ENCODE measurements at places on chromosomes 1 and 21.

- no peak for DNase-seq
- H3K4me1 ChIP-seq = no peaks in the 10 kb centered on the region
- H3K36me3 ChIP-seq = no peaks in the 10 kb centered on the region
These were observed 104.5 kb upstream of the AJAP1 start for GRCh38 chr1:4549930-4550329.

DNA sequence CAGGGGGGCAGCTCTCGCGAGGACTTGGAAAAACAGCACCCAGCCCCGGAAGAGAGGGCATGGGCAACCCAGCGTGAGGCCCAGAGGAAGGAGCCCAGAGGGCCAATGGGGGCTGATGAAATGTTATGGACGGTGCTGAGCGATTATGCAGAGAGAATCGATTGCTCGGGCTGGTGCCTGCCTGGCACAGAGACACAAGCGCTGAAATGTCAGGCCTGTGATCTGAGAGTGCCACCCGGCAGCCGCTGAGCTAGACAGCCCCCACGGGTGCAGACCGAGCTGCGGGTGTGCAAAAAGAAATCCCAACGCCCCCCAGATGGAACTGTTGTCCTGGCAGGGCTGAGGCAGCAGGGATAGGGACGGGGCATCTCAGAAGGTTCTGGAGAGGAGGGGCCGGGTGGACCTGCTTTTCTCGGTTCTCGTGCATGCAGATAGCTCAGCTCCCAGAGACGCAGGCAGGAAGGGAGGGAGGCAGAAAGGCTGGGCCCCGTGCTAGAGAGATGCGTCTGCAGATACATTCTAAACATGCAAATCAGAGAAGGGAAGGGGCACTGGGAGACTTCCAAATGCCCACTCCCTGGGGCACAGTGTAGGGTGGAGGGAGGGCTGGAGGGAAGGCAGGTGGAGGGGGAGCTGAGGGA is 41.5 kb downstream of the TAS1R2 start:
- no peak overlapping the region for H3K27ac ChIP-seq
- no peak for DNase-seq
- no peak overlapping the region for H3K4me3 ChIP-seq
- H3K4me1 ChIP-seq = no peaks in the 10 kb centered on the region

DNA sequence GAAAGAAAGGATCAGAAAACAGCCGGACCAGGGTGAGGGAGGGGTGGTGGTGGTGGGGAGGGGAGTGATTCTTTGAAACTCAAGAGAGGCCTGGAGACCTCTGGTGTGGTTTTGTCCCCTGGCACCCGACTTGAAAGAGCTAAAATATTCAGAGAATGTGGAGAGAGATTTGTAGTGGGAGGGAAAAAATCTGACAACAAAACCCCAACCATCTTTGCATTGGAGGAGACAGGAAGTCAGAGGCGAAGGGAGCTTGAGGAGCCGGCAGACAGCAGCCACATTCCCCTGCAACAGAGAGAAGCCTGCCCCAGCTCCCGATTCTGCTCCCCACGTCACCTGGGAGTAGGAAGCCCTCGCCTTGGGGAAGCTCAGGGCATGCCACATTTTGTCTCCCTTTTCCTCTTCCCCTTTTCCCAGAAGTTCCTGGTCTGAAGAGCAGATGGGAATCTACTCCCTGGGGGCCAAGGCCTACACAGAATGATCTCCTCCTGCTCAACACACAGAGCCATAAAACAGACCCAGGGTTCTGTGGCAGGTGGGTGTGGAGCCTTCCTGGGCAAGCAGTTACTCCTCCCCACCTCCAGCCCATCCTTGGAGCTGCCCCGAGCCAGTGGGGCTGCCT is 84.9 kb downstream of the ITPKB start:
- H3K27ac ChIP-seq = no peak overlapping the region
- H3K27me3 ChIP-seq = no peaks in the 10 kb centered on the region
- no peaks in the 10 kb centered on the region for H3K36me3 ChIP-seq
- DNase-seq = no peak
- H3K4me1 ChIP-seq = no peaks in the 10 kb centered on the region

DNA sequence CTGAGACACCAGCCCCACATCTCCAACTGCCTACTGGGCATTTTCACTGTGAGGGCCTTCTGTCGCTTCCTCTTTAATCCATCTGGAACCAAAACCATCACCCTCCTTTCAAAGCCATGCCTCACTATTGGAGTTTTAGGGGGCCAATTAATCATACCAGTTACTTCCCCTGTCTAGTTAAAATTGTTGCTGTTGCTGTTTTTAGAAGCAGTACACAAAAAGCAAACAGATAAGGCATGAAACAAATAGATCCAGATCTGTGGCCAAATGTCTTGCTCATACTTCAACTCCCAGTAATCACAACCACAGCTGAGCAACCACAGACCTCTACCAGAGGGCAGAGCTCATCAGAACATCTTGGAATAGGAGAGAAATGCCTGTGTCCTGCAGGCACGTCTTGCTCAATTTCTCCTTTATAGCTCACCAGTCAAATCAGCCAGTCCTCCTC is 133.8 kb upstream of the C1orf105 start:
- H3K36me3 ChIP-seq = no peaks in the 10 kb centered on the region
- H3K4me3 ChIP-seq = no peak overlapping the region
- DNase-seq = peak; percentile 38
- H3K4me1 ChIP-seq = no peaks in the 10 kb centered on the region

DNA sequence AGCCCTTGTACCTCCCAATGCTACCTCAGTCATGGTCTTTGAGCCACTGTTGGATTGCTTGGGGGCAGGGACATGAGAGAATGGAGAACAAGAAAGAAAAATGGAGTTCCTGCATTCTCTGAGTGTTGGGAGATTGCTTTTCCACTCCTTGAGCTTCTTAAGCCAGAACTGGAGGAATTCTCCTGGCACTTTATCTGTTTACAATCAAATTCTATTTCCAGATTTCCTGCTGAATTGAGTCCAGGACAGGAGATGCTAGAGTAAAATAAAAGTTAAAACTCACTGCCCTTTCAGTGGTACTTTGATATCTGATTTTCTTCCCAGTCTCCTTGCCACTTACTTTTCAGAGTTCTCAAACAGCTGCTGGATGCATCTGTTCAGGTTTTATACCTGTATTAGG is 24.4 kb upstream of the DEPDC1 start:
- H3K36me3 ChIP-seq = no peaks in the 10 kb centered on the region
- no peak for DNase-seq
- no peak overlapping the region for H3K4me3 ChIP-seq
- H3K4me1 ChIP-seq = no peaks in the 10 kb centered on the region

DNA sequence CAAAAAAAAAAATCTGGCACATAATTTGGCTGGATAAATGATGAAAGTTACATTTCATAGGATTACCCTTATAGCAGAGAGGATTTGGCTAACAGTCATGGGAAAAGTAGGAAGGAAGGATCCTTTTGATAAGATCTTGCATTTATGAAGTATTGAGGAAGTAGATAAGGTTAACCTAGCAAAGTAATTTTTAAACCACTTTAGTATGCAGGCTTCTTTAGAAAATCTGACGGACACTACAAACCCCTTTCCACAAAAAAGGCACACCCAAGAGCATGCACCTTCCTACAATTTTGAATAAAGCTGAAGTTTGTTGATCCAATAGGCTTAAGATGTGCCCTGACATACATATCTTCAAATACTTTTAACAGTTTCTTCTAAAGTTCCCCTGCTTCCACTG is 275.2 kb downstream of the GRIK1 start:
- no peak for DNase-seq
- H3K27ac ChIP-seq = no peak overlapping the region
- no peaks in the 10 kb centered on the region for H3K27me3 ChIP-seq
- H3K4me1 ChIP-seq = no peaks in the 10 kb centered on the region
- no peaks in the 10 kb centered on the region for H3K36me3 ChIP-seq

- H3K4me3 ChIP-seq = no peak overlapping the region
- DNase-seq = no peak
- no peak overlapping the region for H3K27ac ChIP-seq
These were observed 15.4 kb upstream of the MEF2D start for GRCh38 chr1:156515956-156516355.

GRCh38 chr1:14111121-14111520 is 411.1 kb downstream of the PRDM2 start:
- no peaks in the 10 kb centered on the region for H3K27me3 ChIP-seq
- no peak overlapping the region for H3K4me3 ChIP-seq
- no peak overlapping the region for H3K27ac ChIP-seq
- H3K36me3 ChIP-seq = no peaks in the 10 kb centered on the region

DNA sequence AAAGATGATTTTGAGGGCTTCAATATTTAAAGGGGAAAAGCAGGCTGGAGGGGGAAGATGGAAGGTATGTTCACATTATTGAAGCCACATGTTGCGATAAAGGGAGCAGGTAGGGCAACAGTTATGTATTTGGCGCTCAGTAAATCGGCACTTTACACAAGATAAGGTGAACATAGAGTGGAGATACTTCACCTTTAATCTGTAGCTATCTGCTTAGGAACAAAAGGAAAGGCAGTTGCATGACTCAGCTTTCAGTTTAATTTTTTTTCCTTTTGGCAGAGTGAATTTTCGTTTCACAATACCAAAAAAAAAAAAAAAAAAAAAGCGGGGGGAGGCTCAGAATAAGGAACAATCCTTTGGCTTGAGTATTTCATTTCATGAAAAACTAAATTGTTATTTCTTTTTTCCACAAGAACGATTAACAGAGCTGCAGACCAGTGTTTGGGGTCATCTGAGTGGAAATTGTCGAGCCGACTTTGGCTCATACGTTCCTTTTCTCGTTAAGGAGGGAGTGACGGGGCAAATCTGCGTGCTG is 1.1 kb upstream of the COQ8A start:
- H3K36me3 ChIP-seq = no peaks in the 10 kb centered on the region
- DNase-seq = no peak
- H3K4me3 ChIP-seq = peak overlapping the region; percentile 94

- no peak for DNase-seq
- H3K4me1 ChIP-seq = no peaks in the 10 kb centered on the region
- H3K4me3 ChIP-seq = no peak overlapping the region
- H3K36me3 ChIP-seq = no peaks in the 10 kb centered on the region
- H3K27me3 ChIP-seq = no peaks in the 10 kb centered on the region
These were observed 11.6 kb upstream of the MRPS14 start for GRCh38 chr1:175034775-175035174.

DNA sequence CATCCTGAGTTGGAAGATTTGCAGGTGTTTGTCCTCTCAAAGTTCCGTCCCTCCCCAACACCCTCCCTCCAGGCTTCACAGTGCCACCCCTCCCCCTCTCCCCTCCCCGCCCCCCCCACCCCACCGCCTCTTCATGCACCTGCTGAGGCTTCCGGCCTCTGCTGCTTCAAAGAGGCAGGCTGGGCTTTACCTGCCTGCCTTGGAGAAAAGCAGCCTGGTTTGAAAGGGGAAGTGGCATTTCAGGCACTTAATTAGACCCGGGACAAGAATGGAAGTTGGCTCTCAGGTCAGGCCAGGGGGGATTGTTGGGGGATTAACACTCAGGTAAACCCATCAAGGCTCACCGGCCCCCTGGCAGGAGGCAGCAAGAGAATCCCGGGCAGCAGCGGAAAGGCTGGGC is 21.1 kb downstream of the PAX7 start:
- no peaks in the 10 kb centered on the region for H3K36me3 ChIP-seq
- H3K4me3 ChIP-seq = no peak overlapping the region
- no peak for DNase-seq
- no peak overlapping the region for H3K27ac ChIP-seq

DNA sequence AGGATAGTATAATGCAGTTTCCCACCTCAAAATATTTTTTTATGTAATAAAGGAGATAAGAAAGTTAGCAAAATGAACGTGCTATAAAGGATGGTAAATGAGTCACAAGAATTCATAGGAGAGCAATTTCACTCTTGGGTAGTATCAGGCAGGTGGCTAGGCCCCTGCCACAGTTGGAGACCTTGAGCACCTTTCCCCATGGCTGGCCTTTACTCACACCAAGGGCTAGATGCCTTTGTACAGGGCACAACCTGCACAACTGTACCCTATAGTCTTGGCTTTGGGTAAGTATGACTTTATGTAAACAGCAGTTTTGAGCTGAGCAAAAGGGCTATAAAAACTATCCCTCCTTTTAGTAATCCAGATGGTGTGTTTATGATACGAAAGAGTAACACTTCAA is 85.1 kb downstream of the CTH start:
- H3K36me3 ChIP-seq = no peaks in the 10 kb centered on the region
- no peaks in the 10 kb centered on the region for H3K27me3 ChIP-seq
- H3K4me3 ChIP-seq = no peak overlapping the region
- no peak overlapping the region for H3K27ac ChIP-seq

- no peaks in the 10 kb centered on the region for H3K4me1 ChIP-seq
- no peaks in the 10 kb centered on the region for H3K27me3 ChIP-seq
- H3K4me3 ChIP-seq = no peak overlapping the region
- H3K27ac ChIP-seq = no peak overlapping the region
- H3K36me3 ChIP-seq = peaks cover 26% of the 10 kb centered on the region
- DNase-seq = no peak
These were observed 193.2 kb downstream of the TRABD2B start for GRCh38 chr1:47803815-47804501.

DNA sequence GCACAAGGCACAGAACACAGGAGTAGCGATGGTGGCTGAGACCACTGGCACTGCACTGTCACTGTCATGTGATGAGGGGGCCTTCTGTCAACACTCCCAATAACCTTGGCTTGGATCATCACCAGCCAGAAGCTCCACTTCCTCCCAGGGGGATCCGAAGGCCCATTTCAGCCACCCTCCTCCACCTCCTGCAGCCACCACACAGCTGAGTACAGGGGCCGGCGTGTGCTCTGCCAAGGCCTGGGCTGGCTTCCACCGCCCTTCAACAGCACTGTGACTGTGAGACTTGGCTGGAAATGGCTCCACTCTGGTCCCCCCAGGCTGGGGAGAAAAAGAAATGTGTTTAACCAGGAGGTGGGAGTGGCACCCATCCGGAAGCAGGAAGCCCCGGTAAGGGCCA is 9.9 kb upstream of the NADK start:
- DNase-seq = no peak
- H3K36me3 ChIP-seq = peaks cover 5% of the 10 kb centered on the region
- H3K4me1 ChIP-seq = no peaks in the 10 kb centered on the region

DNA sequence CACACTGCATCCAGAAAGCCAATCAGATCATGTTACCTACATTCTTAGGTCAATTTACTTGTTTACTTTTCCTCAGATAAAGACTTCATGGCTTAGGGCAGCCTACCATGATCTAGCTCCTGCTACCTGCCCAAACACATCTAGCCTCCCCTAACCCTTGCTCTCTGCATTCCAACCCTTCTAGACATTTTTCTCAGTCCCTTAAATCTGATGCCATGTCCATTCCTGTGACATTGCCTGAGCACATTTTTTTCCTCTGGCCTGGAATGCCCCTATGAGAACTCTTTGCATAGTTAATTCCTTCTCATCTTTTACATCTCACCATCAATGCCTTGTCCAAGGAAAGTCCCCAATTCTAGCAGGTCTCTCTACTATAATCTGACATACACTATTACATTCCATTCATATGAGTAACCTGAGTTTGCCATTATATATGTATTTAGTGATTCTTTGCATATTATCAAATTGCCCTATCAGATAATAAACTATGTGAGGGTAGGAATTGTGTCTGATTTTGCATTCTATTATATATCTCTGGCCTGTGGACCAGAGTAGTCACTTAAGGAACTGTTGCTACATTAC is 166.9 kb downstream of the COL11A1 start:
- no peak for DNase-seq
- no peak overlapping the region for H3K4me3 ChIP-seq
- H3K27me3 ChIP-seq = no peaks in the 10 kb centered on the region
- H3K36me3 ChIP-seq = no peaks in the 10 kb centered on the region

- peaks cover 25% of the 10 kb centered on the region for H3K4me1 ChIP-seq
- H3K27ac ChIP-seq = no peak overlapping the region
- H3K36me3 ChIP-seq = no peaks in the 10 kb centered on the region
- no peak overlapping the region for H3K4me3 ChIP-seq
- peaks cover 22% of the 10 kb centered on the region for H3K27me3 ChIP-seq
These were observed 36.5 kb downstream of the RIPK4 start for GRCh38 chr21:41730367-41730765.

- no peaks in the 10 kb centered on the region for H3K27me3 ChIP-seq
- no peak for DNase-seq
These were observed 8.4 kb upstream of the IVNS1ABP start for GRCh38 chr1:185325413-185325812.

All from tibial nerve (tissue), 4 donors.